Posterior vena cava (tissue), 2 donors: ENCODE measurements at places on chromosomes 5 and 9. TPM values are rescaled to one million over a fixed set of nuclear protein-coding genes. Genes with fewer than 3 reads are reported as not detected.
A peak's percentile ranks its signal among the peaks of the same experiment; 100 is the strongest.

GRCh38 chr5:122727112-122727541 is 47.8 kb upstream of the SNX2 start:
- no peak for DNase-seq

- peak; percentile 89 for DNase-seq
Observed at GRCh38 chr9:121686930-121687541, 35.6 kb downstream of the DAB2IP start.

The CCL21 gene
- 161 TPM for total RNA-seq

DNA sequence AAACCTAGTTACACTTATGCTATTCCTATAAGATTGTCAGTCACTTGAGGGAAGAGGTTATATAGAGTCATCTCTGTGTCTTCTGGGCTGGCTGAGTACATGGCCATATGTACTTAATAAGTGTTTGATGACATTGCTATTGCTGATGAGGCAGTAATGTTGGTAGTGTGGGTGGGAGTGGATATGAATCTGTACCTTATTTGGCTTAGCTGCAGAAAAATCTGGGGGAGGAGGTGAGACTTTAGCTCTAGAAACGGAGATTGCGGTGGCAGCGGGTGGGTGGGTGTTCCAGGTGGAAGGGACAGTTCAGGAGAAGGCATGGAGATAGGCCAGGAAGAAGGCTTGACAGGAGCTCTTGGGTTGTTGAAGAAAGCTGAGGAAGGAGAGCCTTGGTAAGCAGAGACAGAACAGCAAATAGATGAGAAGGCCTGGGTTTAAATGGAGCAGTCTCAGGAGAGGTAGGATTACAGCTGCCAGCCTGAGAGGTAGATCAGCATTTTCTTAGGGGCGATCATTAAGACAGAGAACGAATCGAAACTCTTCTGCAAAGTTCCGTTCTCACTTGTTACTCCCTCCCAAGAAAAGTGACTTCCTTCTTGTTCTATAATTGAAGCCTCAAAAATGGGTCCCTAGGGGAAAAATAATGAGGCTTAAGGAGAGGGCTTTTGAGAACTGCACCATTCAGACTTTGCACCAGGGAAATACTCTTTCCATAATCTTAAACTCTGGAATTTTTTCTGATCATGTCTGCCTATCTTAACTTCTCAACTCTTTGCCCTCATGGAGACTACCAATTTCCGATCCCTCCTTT is 160.5 kb downstream of the UNC13B start:
- DNase-seq, result no peak

The SPINK6 gene
- not detected for total RNA-seq

The NMRK1 gene
- total RNA-seq, result 22.0 TPM

GRCh38 chr9:103319979-103320378 is 324.8 kb downstream of the CYLC2 start:
- DNase-seq, result no peak

The PCDHB8 gene
- 2.3 TPM for total RNA-seq
